ENCODE measurements at places on chromosomes 7 and 10.

GRCh38 chr7:43569424-43569823 lies 13.5 kb upstream of the STK17A start:
- DNase-seq: no peak

DNA sequence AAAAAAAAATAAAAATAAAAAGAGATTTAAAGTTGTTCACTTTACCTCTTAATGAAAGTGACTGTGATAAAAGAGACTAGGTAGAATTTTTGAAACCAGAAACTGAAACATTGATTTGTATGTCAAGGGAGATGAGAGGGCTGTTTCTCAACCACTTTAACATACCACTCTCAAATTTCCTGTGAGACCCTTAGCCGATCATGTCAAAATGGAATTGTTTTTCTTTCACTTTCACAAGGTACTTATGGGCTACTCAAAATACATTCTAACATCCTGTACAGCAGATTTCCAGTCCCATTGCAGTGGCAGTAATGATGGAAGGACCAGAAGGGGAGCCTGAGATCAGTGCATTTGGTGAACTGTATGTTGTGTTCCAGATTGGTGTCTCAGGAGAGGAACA lies 261.2 kb downstream of the PPP1R3A start:
- no peak for DNase-seq

DNA sequence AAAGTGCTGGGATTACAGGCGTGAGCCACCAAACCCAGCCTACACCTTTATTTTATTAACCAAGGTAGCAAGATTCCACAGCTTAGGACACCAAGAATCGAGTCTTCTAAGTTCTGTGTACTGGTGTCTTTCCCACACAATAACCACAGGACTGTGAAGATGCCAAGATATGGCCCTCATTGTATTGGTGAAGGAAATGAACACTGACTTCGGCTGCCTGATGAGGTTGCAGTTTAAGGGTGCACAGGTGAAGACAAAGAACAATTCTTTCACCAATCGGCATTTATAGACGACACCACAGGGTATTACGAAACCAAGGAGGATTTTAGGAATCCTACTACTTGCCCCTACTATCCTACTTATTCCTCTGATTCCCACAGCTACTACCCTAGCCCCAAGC lies 47.5 kb upstream of the SVOPL start:
- no peak for DNase-seq

GRCh38 chr10:106795619-106796018 lies 368.9 kb downstream of the SORCS1 start:
- DNase-seq: no peak

DNA sequence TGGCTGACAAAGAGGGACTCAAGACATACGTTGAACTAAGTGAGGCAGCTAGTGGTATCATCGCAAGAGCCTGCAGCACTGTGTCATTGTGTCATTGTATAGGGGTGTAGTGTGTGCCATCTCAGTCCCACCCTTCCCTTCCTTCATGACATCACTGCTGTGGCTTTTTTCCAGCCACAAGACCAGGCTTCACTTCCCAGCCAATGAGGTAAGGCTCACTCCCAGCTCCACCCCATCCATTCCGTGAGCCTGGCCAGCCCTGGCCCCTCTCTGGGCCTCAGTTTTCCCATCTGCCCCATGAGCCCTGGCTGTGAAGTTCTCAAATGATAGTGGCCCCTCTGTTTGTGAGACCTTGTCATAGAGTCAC lies 134.3 kb upstream of the ZMIZ1 start:
- DNase-seq: no peak

- no peak for DNase-seq
Observed at GRCh38 chr7:132030883-132031282, 474.5 kb upstream of the PODXL start.

- DNase-seq: no peak
Observed at GRCh38 chr7:43296306-43296705, 183.9 kb downstream of the HECW1 start.

GRCh38 chr10:75977139-75977538 lies 545.7 kb downstream of the LRMDA start:
- DNase-seq: no peak

DNA sequence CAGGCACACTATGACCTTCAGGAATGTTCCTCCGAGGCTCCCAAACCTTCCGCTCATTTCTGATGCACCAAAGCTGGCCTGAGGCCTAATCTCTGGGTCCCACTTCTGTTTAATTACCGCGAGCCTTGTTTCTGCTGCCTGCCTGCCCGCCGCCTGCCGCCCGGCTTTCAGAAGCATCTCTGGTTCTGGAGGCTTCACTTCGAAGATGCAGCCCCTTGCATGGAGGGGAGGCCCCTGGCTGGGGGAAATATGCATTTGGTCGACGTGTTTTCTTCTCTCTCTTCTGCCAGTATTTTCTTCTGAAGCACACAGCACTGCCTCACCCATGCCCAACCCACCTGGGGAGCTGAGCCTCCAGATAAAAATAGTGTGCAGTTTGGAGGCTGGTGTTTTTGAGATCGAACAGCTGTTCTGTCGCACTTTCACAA lies 166.9 kb downstream of the PAXIP1 start:
- DNase-seq: no peak

GRCh38 chr7:149510248-149510647 lies 12.6 kb upstream of the ZNF746 start:
- no peak for DNase-seq

- no peak for DNase-seq
Observed at GRCh38 chr7:132162556-132163144, 413.6 kb downstream of the PLXNA4 start.

GRCh38 chr7:7265081-7266075 lies 83.0 kb downstream of the C1GALT1 start:
- no peak for DNase-seq

DNA sequence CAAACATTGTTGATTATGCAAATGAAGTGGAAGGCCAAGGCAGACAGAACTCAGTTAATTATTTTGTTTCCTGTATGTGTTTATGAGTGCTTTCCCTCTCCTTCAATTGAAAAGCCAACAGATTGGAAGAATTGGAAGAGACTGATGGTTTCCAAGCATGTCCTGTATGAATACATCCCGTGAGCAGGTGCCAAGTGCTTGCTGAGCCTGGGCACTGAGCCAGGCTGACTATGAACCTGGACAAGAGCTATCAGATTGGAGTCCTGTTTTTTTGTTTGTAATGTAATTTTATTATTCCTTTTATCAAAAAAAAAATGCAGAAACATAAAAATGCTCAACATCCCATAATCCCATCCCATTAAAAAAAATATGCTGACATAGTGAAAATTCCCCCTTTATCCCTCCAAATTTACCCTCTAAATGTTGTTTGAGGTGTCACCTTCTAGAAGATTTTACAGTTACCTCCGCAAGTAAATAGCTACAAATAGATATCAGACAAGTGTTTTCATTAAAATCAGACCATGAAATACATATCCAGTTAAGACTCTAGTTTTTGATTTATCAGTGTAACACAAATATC lies 449.5 kb downstream of the GRID1 start:
- no peak for DNase-seq

DNA sequence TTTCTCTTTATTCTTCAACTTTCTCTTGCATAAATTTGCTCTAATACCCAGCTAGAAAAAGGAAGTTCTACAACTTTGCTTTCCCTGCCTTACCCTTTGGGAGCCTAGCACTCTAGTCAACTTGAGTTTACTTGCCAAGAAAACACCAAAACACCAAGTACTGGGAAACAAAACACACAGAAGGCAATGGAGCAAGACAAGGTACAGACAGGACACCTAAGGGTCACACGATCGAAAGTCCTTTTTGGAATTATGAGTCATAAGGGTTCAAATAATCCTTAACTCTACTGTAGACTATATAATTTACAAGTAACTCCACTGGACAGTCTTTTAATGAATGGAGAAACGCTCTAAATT lies 42.6 kb upstream of the ANAPC16 start:
- DNase-seq: no peak

- no peak for DNase-seq
Observed at GRCh38 chr7:22167482-22167881, 189.5 kb downstream of the RAPGEF5 start.

DNA sequence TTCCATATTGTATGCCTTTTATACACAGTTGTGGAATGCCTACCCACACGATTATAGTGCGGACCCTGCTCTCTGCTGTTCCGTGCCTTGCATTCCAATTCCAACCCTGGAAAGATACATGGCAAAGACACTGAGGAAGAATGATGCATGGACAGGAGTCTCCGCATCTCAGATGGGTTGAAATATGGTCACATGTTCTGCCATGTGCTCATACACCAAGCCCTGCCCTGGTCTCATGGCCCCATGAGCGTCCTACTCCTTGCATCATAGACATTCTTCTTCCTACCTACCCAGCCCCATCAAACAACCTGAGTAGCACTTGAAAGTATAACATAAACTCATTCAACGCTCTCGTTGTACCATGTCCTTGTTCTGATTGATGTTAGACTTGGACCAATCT lies 6.3 kb downstream of the SLC39A12 start:
- DNase-seq: no peak

GRCh38 chr7:111113263-111114017 lies 22.5 kb downstream of the LRRN3 start:
- no peak for DNase-seq

- no peak for DNase-seq
Observed at GRCh38 chr7:152054367-152055230, 29.1 kb downstream of the GALNT11 start.

- DNase-seq: no peak
Observed at GRCh38 chr7:111758332-111758731, 196.0 kb upstream of the IMMP2L start.

GRCh38 chr10:124343351-124344265 lies 75.1 kb downstream of the OAT start:
- no peak for DNase-seq

DNA sequence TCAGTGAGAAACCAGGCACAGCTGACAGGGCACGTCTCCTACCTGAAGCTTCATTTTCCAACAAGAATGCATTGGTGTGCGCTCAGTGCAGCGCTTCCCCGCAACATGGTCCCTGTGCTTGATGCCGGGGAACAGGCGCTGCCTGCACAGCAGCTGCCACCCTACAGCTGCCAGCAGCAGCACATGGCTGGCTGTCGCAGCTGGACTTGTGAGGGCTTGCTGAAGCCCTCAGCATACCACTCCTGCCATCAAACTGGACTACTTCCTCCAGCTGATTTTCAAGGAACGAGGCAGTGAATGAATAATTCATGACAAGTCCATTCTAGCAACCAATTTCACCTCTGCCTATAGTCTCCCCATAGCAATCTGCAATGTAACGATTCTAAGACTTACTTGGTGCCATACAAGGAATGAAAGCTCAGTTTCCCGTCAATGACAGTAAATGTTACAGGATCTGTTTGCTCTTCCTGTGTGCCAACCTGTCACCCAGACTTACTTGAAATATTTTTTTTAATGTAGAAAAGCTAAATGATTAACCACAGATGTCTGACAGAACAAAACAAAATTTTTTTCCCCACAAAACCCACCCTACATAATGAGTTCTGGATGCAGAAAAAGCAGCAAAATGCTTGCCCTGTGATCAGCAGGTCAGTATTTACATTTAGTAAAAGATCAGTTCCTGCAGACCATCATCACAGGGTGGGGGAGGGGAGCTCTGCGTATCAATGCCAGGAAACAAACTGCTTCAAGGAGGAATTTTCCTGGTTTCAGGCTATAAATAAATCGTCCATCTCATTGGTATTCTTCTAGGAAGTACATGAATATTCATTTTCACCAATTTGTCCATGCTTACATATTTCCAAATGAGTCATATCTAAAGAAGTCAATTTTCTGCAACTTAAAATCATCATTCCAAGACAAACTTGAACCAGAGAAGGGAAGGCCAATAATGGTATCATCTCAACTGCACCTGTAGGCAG lies 140.6 kb downstream of the ALOX5 start:
- no peak for DNase-seq

- DNase-seq: no peak
Observed at GRCh38 chr10:98405422-98405821, 9.6 kb downstream of the PYROXD2 start.

DNA sequence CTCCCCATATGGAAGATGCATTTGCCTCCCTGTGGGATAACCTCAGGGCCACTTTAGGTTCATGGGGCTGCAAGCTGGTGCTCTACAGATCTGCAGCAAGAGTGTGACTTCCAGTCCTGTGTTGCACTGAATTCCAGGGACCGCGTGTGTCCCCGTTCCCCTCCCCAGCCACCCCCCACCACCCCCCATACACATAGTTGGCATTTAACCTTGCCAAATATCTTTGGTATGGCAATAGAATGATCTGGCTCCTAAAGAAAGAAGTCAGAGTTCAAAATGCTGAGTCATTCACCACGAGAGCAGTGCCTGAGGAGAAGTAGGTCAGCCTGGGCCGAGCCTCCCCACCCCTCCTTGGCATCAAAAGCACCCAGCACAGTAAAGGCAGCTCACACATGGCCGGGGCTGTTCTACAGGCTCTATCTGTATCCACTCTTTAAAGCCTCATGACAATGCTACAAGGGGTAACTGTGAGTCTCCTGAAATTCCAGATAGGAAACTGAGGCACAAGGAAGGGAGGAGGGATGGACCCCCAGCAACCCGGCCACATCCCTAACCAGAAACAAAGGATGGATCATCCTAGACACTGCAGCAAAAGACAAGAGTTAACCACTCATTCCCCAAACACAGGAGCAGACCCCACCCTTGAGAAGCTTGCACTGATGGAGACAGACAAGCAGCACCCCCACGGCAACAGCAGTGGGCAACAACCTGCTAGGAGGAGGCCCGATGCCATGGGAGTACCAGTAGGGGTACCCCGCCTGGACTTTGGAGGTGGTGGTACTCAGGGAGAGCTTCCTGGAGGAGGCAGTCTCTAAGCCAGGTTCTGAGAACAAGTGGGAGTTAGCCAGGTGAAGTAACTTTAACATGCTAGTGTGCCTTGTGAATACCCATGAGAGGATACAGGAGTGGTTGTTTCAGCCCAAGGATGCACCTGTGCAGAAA lies 70.3 kb upstream of the NANOS1 start:
- peak; percentile 2 for DNase-seq

GRCh38 chr10:124605001-124605370 lies 139.2 kb downstream of the FAM53B start:
- DNase-seq: no peak

- DNase-seq: no peak
Observed at GRCh38 chr7:19009241-19009935, 108.0 kb downstream of the TWIST1 start.

DNA sequence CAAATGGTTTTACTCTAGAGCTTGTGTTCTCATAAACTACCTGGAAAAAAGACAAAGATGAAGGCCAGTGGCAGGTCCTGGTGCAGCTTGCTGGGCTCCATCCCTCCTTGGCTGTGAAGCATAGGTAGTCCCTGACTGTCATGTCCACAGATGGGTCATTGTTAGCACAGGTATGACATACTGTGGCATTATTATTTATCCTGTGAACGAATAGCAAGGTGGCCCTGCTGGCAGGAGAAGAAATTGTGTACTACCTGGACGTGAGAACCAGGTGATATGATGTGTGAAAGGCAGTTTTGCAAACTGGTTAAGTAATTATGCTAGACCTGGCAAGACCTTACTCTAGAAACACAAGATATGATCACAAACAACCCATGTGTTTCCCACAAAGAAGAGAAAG lies 63.9 kb downstream of the CCDC71L start:
- no peak for DNase-seq
